Lung (tissue), 17 donors: ENCODE measurements at places on chromosomes 2 and 18. TPM values are rescaled to one million over a fixed set of nuclear protein-coding genes. Genes with fewer than 3 reads are reported as not detected.

- DNase-seq: no peak
These were observed 202.1 kb upstream of the RND3 start for GRCh38 chr2:150689590-150689989.

GRCh38 chr18:65786474-65786873 is 35.7 kb downstream of the CDH7 start:
- DNase-seq: no peak

DNA sequence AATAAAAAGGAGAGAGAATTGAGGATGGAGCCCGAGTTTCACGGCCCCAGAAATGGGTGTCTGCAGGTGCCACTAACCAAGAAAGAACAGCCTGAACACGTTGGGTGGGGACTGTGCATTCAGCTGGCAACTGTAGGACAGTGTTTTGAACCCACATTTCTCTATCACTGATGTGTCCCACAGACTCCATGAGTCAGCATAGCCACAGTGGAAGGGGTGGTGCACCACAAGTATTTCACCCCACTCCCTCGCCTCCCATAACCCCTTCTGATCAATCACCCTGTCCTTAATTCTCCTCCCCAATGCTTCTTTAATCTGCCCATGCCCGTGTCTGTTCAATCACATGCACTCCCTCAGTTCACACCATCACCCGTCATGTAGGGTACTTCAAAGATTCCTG is 291.5 kb downstream of the ZNF516 start:
- DNase-seq: no peak

- DNase-seq: no peak
These were observed 21.8 kb upstream of the NT5C1B start for GRCh38 chr2:18611184-18611583.

- no peak for DNase-seq
These were observed 44.0 kb downstream of the CYP26B1 start for GRCh38 chr2:72103690-72104089.

DNA sequence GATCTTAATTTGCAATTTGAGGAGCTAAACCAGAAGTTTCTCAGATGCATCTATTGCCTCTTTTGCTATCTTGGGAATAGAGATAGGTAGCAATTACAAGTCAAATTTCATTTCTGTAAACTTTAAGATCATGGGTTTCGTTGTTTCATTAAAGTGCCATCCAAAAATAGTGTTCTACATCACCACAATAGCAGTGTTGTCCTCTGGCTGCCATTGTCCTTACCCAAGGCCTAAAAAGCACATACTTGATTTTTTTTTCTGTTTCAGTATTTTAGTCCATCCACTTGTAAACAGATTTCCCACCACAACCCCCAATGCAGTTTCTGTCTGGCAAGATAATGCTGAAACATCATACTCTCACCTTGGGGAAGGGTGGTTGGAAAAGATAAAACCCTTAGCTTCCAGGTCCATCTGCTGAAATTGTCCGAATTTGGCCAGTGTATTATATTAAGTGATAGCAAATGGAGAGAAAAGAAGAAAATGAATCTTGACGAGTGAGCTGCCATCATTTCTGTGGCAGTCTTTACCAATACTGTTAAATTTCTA is 136.2 kb downstream of the LCLAT1 start:
- no peak for DNase-seq

Gene PCARE
- not detected for total RNA-seq

Gene NCL
- total RNA-seq: 373 TPM
